Stromal cell of bone marrow (primary cell): ENCODE measurements at places on chromosomes 5 and 9.

DNA sequence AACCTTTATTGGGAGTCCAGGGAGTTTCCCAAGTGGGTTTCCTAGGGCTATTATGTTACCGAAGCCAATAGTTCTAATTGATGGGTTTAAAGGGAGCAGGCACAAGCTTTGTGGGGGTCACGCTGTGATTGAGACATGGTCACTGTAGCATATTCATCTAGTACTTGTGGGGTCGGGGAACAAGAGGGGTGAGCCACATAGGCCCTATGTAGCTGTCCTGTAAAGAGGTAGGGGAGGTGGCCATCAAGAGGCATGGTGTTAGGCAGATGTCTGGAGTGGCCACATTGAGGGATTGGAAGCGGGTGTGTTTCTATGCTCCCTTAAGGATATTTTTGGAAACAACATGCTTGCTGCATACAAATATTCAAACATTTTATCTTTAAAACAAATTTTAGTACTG, 50.1 kb downstream of the EXOSC2 start:
- DNase-seq = no peak

DNA sequence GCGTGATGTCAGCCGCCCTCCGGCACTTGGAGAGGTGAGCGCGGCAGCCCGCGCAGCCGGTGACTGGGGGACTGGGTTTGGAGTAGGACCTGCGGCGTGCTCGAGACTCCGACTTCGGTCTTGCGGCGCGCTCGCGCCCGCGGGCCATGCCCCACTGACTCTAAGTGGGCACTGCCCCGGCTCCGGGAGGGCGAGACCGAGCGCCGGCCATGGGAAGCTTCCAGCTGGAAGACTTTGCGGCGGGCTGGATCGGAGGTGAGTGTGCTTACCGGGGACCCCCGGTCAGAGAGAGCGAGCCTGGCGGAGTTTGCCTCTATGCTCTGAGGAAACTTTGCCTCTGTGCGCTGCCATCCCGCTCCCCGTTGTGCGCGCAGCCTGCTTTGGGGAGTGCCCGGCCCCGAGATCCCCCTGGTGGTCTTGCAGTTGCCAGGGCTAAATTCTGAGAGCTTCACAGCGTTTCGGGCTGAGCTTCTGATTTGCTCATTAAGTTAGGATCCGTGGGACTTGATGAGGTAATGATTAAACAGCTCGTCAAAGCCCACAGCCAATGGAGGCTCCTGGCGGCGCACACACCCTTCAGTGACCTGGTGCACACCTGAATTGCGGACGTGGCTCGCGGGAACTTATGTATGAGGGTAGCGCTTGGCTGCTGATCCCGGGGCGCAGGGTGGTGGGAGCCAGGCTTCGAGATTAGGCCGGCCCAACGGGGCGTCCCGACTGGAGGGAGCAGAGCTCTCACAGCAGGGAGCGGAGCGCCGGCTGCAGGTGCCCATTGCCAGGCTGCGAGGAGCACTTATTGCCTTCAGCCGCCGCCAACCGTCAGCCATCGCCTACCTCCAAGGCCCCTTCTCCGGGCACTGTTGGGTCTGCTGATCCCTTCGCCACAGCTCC, at the start of gene SLC25A48:
Gene SLC25A48, plus strand, starts transcription at position 25 of the 891 bp plus-strand sequence. Its CDS starts 185 bp downstream, at position 210.
- DNase-seq = no peak

GRCh38 chr9:126497660-126498275, 116.0 kb upstream of the LMX1B start:
- DNase-seq = no peak

DNA sequence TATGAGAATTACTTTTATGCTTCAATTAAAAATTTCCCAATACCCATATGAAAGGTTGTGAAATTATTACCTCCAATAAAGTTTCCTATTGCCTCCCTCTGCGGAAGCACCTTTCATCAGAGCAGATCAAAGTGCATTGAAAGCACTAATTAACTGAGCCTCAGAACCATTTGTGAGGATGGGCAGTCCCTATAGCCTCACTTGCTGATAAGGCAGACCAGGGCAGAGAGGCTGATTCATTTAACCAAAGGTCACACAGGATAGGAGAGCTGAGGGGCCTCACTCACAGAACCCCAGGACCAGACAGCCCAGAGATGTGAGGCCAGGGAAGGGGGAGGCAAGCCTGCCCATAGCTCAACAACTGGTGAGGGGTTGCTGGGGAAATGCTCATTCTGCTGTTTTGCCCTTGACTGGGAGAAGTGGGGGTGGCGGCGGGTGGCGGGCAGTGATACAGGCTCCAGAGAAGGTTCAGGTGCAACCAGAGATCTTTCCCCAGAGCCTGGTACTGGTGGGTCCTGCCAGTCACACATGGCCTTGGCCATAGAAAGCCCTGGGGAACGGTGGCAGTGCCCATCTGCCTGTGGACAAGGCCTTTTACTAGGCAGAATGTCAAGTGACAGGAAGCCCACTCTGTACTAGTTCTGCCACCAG, 57.9 kb downstream of the MACROH2A1 start:
- DNase-seq = no peak

- DNase-seq = no peak
Measured at GRCh38 chr5:98877600-98877999, 51.2 kb downstream of the CHD1 start.

- DNase-seq = no peak
Measured at GRCh38 chr5:94375801-94376200, 242.6 kb downstream of the KIAA0825 start.

- no peak for DNase-seq
Measured at GRCh38 chr5:88819301-88819999, 63.5 kb downstream of the MEF2C start.

GRCh38 chr9:19517202-19517942, 108.6 kb downstream of the ACER2 start:
- DNase-seq = no peak

GRCh38 chr5:174410716-174411478, 313.5 kb upstream of the MSX2 start:
- no peak for DNase-seq

DNA sequence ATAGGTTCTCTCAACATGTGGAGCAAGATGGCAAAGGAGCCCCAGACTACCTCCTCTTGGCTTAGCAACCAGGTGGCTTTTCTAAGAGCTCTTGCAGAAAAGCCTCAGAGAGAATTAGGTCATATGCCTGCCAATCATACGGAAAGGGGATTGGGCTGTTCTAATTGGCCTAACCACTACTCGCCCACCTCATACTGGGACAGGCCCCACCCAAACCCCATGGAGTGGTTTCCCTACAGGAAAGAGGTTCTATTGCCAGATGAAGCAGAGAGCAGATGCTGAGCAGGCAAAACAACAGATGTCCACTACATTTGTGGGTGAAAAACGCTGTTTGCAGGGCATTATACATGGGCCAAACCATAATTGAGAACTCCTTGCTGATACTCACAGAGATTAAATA, 29.0 kb downstream of the ABLIM3 start:
- no peak for DNase-seq

DNA sequence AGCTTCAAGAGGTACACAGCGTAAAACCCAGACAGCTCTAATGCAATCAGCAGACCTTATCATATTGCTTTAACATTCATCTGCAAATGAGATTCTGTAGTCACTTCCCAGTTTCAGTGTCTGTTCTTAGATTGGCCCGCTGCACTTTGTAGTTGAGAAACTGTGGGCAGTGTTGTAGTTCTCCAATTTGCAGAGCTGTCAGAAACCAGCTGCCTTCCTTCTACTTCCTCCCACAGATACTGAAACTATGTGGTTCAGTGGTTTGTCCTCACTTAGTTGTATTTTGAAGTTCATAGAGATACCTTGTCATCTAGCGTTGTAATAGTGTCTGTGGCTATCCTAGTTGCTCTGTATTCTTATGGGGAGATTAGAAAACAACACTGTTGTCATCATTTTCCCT, 39.6 kb upstream of the TRIM36 start:
- DNase-seq = no peak

GRCh38 chr5:106241409-106241808, 1429.3 kb downstream of the EFNA5 start:
- DNase-seq = no peak

DNA sequence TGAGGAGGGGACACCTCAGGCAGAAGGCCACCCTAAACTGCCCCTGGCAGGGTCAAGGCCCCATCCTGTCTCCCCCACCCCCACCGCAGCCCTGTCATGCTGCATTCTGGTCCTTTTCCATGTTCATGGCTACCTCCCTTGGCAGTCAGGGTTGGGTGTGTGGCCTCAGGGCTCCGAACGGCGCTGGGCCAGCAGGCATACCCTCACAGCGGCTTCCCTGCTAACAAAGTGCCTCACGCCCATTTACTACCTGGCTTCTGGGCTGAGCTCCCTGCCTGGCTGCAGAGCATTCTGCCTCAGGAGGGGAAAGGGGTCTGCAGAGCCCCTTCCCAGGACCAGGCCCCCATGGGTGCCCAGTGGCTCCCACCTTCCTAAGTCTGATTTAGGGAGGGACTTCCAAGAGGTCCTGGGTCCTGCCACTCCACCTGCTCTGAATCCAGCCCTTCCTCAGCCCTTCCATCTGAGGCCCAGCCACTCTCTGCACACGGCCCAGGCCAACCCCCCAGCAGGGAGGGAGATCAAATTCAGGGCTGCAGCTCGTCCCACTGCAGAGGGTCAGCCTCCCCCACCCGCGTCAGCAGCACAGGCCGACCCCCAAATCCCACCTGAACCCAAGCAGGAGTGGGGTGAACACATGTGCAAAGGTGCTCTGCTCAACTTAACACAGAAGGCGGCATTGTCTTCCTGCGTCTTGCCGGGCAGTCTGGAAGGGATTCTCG, 115.9 kb upstream of the PHYKPL start:
- no peak for DNase-seq

DNA sequence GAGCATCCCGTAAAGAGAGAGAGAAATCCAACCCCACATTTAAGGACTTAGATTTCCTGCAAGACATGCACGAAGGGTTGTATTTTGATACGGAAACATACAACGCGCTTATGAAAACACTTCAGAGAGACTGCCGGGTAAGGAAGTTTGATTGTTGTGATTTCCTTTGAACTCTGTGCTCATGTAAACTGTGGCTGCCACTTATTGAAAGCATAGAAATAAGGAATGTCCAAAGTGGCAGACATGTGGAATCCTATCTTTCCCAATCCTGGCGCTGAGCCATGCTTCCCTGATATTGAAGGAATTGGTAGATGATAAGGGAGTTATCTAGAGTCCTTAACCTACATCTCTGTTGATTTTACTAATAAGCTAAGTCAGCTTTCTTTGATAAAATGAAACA, 119.4 kb downstream of the PRKACG start:
- no peak for DNase-seq

- DNase-seq = no peak
Measured at GRCh38 chr9:112327718-112328450, 5.5 kb downstream of the PTBP3 start.

DNA sequence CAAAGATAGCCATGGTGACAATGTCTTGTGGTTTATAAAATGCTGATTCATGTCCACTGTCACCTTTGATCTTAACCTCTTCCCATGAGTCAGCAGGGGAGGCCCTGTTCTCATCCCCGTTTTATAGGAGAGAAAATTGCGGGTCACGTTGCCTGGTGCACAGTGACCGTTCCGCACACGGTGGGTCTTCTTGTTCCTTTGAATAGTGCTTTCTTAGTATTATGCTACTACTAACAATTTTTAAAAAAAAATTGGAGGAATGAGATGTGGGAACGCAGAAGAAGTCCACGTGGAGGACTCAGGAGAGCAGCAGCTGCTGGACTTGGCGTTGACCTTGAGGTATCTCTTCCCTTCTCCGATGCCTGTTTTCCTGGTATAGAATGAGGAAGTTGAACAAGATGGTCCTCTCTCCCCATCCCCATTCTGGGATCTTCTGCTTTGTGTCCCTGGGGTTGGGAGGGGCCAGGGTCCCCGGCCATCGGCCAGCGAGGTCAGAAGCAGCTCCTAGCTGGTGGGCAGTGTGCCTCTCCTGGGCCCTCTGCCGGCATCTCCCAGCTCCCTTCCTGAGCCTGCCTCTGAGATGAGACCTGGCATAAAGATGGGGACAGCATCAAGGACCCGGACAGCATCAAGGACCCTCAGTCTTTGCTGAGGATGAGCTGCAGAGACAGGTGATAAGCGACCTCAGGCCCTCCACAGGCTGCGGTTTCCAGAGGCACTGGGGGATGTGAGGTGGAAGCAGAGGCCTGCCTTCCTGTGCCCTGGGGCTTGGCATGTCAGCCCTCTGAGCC, 143.9 kb downstream of the C9orf50 start:
- DNase-seq = no peak

GRCh38 chr5:170508036-170508435, 4.2 kb downstream of the KCNIP1 start:
- DNase-seq = no peak

GRCh38 chr9:5611321-5612184, 17.4 kb upstream of the RIC1 start:
- DNase-seq = no peak

GRCh38 chr5:149762958-149763630, 33.0 kb downstream of the PPARGC1B start:
- DNase-seq = no peak
